ENCODE measurements at places on chromosomes 3 and 15.

- DNase-seq: no peak
Observed at GRCh38 chr3:46400000-46400734, 6.7 kb downstream of the CCR5AS start.

DNA sequence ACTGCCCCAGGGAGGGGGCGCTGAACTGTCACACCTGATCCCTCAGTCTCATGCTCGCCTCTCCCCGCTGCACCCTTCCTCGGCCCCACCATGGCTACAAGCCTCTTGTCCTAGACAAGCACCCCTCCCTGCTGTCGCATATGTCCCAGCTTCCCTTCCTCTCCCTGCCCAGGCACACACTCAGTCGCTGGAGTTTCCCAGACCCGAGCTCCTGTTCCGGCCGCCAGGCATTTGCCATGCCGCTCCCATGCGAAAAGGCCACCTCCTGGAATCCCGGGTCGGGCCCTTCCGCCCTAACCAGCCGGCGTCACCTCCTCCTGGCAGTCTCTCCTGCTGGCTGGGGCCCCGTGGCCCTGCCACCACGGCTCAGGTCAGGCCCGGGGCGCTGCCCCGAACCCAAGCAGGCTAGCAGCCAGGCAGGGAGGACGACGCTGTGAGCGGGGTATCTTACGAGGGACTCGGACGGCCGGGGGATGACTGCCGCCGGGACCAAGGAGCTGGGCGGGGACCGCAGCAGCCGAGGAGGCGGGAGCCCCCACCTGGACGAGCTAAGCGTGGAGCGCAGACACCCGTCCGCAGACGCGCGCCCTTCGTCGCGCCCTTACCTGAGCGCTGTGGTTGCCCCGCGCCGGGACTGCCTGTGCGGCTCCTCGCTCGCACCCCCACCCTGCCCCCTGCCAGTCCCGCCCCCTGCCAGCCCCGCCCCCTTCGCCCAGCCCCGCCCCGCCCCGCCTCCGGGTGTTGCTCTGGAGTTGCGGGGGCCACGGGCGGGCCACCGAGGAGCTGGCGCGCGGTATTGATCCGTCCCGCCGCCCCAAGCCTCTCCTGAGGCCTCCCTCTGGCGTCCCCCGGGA lies at the start of gene ALS2CL:
Gene ALS2CL (minus strand): TSS at position 642 of the 854 bp plus-strand sequence. CDS start 4,239 bp downstream, outside the sequence.
- DNase-seq: no peak

DNA sequence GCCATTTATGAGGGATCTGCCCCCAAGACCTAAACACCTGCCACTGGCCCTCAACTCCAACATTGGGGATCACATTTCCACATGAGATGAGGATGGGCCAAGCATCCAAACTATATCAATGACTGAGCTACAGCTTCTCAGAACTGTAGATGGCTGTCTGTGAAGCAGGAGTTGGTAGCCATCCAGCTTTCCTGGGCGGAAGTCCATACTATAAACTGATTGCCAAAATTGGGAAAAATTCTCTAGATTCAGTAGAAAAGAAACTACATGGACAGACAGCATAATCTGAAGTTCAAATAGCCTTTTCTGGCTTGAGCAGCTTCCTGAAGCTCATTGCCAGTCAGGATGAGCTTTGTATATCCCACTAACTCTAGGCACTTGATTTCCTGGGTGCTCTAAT lies 214.7 kb upstream of the ZBTB20 start:
- no peak for DNase-seq

DNA sequence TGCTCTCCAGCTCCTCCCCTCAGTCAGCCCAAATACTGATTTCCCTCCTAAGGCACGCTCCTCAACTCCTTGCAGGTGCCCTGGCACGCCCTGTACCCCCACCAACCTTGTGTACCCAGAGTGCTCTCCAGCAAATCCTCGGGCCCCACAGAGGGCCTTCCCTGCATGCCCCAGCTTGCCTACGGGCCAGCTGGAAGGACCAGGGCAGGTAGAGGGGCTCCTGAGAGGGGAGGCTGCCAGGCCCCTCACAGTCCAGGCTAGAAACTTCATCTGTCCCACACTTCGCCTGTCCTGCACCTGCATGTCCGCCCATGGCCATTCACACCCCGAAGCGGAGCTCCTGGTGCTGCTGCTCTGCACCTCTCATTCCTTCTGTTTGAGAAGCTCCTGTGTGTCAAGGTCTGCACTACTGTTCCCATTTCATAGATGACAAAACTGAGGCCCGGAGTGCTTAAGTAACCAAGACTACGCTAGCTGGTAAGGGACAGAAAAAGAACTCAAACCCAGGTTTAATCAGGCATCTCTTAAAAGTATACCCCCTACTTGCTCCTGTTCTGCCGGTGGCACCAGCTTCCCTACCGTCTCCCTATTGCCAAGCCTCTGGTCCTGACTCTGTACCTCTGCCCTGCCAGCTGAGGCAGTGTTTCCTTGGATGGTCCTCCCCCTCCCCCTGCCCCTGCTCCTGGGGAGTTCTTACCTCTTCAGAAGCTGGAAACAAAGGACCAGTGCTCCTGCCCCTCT lies 35.6 kb downstream of the ZXDC start:
- DNase-seq: no peak

DNA sequence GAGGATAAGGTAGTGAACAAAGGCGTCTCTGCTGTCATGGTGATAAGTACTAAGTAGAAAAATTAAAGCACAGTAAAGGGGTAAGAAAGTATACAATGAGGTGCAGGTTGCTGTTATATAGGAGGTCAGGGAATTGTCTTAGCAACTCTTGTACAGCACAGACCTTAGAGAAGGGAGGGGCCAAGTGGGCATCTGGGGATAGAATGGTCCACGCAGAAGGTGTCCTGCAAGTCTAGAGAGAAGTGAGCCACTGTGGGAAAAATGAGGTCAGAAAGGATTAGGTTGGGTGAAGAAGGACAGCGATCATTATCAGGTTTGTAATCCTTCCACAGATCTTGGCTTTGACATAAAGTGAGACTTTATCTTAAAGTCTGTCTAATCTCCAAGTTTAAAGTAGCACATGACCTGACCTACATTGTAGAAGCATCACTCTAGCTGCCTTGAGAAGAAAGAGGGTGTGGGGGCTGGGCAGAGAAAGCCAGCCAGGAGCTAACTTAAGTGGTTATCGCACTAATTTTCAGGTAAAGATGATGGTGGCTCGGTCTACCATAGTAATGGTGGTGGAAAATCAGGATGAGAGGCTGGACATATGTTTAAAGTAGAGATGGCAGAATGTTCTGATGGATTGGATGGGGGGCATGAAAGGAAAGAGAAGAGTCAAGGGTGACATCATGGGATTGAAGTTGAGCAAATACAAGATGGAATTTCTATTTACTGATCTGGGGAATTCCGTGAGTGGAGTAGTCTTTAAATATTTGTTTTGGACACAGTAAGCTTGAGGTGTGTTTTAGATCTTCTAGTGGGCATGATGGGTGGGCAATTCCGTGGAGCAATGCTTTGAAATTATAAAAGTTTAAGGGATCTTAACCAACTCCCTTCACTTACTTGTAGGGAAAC lies 919.2 kb downstream of the ROBO1 start:
- DNase-seq: no peak

DNA sequence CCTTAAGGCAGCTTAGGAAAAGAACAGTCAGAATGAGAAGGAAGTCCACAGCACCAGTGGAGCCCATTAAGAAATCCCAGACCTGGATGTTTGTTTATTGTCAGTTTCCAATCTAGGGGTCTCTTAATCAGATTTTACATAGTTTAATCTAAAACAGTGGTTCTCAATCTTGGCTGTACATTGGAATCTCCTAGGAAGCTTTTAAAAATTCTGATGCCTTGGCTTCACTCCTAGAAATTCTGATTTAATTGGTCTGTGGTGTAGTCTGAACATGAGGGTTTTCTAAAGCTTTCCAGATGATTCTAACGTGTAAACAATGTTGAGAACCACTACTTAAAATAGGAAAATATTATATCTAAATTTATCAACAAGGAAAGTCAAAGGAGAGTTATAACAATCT lies 56.6 kb upstream of the SPRED1 start:
- DNase-seq: no peak

- DNase-seq: no peak
Observed at GRCh38 chr3:86914670-86915069, 76.3 kb downstream of the VGLL3 start.

- DNase-seq: no peak
Observed at GRCh38 chr3:78632925-78633553, 1134.8 kb downstream of the ROBO1 start.

- DNase-seq: no peak
Observed at GRCh38 chr15:77983708-77984445, 93.6 kb downstream of the TBC1D2B start.

DNA sequence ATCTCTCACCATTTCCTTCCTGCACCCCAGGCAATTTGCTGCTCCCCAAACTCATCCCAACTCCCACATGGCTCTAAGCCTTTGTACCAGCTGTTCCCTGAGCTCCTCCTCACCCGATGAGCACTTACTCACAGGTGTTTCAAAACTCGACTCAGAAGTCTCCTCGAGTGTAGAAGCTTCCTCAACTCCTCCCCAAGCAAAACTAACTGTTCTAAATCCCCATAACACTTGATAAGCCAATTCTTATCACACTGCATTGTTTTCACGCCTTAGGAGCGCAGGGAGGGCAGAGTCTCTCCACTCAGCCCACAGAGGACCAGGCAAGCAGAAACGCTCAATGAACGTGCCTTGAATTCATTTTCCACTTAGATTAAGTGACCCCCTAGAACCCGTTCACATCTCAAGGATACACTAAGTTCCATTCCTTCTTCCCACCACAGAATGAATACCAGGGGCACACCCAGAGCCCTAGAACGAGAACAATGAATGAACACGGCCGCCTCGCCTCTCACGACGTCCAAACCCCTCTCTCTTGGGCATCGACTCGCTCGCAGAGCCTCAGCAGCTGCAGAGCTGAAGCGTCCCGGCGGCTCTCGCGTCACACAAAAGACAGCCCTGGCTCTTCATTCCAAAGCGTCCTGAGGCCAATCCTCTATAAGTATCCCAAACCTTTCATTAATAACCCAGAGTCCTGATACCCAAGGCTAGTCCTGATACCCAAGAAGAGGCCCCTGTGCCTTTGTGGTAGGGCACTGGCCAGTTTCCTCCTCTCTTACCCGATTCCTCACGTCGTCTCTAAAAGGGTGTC lies 1.1 kb downstream of the RAF1 start:
- DNase-seq: no peak

- no peak for DNase-seq
Observed at GRCh38 chr15:82133251-82133650, 87.4 kb upstream of the MEX3B start.

DNA sequence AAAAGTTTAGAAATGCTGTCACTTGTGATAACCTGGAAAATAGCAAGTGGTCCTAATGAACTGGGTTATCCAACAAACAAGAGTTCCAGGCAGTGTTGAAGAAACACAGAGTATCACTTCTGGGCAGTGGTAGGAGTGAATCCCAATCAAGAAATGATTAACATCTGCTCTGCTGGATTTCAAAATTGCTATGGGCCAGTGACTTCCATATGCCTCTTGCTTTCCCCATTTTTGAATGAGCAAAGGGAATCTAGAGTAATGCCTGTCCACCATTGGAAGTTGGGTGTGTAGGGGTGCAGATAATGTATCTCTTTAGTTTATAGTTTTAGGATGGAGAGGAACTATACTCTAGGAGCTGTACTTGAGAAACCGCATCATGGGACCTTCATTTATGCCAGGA lies 236.5 kb downstream of the RPLP1 start:
- no peak for DNase-seq

GRCh38 chr3:131620977-131621376 lies 118.2 kb upstream of the MRPL3 start:
- DNase-seq: no peak

DNA sequence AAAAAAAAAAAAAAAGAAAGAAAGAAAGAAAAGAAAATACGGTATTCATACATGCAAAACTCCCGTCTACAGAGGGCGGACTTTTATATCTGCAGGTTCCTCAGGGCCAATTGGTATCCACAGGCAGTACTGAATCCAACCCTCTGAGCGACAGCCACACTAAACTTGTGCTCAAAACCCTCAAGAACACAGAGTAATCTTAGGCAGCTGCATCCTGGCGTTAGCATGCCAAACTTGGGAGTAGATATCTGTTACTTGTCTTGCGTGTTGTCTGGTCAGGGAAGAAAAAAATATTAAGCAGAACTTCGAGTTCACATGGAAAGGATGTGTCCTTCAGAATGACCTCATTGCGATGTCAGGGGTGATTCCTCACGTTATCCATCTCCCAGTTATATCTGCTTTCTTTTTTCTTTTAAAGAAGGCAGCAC lies 12.8 kb downstream of the SNAP23 start:
- no peak for DNase-seq

GRCh38 chr3:136353461-136353860 lies 103.3 kb downstream of the PCCB start:
- no peak for DNase-seq

DNA sequence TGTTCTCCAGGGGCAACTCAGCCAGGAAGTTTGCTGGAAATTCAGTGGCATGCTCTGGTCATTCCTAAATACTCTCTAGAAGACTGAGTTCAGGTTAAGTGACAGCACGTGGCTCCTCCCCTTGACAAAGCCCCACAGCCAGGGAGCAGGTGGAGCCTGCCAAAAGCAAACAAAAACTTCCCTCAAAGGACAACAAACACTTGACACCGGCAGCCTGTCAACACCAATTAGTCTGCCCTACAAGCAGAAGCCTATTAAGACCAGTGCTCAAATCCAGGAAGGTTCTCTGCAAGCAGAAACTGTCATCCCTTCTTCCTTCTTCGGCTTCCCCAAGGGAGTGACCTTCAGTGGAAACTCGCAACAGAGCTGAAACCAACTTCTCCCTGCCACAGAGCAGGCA lies 5.0 kb downstream of the MEX3B start:
- DNase-seq: no peak

DNA sequence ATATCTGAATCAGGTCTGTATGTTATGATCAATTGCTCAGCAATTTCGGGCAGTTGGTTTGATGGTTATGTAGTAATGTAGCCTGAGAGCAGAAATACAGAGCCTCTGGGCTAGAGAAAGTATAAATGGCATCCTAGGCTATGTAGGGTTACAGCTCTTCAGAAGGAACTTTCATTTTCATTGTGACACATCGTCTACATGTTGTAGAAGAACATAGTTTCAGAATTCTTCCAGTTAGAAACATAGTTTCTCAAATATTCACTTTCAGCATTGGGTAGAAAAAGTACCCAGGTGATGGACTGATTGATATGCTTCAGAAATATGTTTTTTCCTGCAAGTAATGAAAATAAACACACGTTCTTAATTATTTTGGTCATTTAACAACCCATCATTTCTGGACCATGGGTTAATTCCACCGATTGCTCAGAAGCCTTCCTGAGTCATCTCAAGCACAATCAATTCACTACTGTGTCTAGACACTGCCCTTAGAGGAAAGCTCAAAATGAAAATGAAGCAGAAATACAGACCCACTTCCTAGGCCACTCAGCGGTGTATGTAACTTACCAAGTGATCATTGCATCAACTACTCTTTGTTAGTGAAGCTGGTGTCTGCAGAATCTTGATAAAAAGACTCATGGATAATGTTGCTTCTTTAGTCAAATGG lies 88.8 kb upstream of the TSEN2 start:
- no peak for DNase-seq

DNA sequence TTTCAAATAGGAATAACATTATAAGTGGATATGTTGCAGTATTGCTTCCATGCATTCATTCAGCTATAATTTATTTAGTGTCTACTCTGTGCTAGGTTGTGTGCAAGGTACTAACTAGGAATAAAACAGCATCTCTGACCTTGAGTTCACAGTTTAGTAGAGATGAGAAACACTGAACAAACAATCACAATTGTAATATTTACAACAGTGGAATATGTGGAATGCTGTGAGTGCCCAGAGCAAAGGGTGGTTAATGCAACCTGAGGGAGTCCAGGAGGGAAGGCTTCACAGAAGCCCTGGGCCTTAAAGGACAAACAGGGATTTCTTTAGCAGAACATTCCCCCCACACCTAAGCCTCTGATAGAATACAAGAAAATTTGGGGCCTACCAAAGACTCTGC lies 13.3 kb downstream of the SFMBT1 start:
- DNase-seq: no peak
